ENCODE measurements at places on chromosomes 16 and 17.

GRCh38 chr17:2685696-2686095 is 25.9 kb downstream of the CLUH start:
- DNase-seq = no peak

GRCh38 chr17:73160980-73161630 is 3.7 kb upstream of the SSTR2 start:
- no peak for DNase-seq

DNA sequence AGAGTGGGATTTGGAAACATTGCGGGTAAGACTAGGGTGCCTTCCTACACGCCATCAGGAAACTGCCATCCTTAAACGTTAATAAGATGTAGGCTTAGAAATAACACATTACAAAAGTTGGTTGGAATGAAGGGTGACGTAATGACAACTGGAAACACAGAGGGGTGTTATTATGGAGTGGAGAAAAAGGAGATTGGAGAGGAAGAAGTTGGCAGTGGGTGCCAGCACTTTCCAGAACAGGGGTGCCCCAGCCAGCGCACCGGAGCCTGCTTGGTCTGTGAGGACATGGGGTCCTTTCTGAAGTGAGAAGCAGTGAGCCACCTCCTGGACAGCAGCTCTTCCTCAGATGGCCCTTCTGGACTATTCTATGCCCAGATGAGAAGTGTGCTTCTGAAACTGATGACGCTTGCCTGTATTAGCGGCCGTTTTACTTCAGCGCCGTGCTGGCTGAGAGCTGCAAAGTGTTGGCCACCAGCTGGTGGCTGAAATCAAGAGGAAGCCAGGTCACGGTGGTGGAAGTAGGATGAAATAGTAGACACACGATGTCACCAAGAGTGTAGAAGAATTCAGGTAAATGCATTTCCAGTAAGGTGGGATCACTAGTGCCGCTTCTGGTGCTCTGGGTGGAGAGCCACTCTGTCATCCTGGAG is 244.8 kb downstream of the NTN1 start:
- no peak for DNase-seq

- no peak for DNase-seq
Measured at GRCh38 chr16:51916814-51917213, 630.1 kb downstream of the TOX3 start.

DNA sequence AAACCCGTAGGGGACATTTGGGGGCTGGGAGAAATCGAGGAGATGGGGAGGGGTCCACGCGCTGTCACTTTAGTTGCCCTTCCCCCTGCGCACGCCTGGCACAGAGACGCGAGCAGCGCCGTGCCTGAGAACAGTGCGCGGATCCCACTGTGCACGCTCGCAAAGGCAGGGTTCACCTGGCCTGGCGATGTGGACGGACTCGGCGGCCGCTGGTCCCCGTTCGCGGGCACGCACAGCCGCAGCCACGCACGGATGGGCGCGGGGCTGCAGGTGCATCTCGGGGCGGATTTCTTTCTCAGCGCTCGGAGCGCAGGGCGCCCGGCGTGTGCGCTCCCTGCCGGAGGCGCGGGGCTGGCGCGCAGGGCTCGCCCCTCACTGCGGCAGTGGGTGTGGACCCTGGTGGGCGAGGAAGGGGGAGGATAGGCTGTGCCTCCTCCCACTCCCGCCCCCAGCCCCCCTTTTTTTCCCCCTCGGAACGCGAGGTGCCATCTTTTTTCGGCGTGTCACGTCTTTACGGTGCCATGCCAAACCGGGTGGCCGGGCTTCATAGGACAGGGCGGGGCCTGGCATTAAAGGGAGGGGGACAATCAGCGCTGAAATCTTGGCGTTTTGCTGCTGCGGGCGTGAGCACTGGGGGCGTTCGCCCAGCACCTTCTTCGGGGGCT is 1.1 kb downstream of the MAPT start:
- no peak for DNase-seq

DNA sequence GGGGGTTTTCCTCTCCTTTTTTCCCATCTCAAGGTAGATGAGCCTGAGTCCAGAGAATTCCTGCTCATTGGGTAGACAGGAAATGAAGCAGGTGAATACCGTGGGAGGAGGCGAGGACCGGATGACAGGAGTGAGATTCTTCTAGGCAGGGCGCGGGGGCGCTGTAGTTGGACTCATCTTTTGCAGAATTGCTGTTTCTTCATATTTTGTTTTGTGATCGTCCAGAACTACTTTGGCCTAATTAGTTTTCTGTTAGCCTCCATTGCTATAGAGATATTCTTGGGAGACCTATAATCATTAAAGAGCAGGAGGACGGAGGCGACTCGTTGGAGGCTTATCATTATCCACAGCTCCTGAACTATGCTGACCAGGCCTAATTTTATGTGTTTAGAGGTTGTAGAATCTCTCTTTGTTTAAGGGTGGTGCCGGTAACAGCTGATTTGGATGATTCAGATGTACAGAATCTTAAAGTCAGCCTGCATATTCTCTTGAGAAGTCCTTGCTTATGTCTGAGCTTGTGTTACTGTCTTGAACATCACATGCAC is 650 bp downstream of the ATP6V0A1 start:
- peak; percentile 52 for DNase-seq

All from renal cortex interstitium (tissue), 15 donors.